ENCODE measurements at places on chromosomes 2 and 18.

- DNase-seq: no peak
Measured at GRCh38 chr2:36389091-36389564, 33.5 kb downstream of the CRIM1 start.

GRCh38 chr2:144456680-144457079, 63.2 kb downstream of the ZEB2 start:
- DNase-seq: no peak

- no peak for DNase-seq
Measured at GRCh38 chr2:8193146-8193545, 488.7 kb upstream of the ID2 start.

DNA sequence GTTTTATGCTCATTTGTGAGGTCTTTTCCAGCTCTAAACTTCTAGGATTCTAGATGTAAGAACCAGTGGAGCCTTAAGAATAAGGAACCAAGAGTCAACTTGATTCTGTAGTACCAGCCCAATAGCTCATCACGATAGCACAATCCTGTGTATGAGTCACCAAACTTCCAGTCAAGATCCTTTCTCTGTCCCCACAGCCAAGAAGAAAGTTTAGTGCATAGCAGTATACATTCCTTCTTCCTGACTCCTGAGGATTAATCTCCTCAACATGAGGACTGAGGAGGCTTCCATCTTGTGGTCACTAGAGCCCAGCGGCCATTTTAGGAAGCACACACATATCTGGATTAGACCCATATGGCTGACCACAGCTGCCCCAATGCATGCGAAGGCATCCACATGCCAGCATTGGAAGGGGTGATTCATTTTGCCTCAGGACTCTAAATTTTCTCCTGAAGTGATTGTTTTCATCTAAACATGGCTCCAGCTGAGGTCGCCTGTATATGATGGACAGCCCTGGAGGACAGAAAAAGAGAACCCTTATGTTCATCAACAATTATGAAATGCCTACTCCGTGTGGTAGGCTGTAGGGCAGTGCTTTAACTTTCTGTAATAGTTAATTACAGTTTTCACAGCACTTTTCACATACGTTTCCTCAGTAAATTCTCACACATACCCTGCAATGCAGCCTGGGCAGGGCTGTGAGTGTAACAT, 53.5 kb downstream of the RASGRP3 start:
- DNase-seq: no peak

- no peak for DNase-seq
Measured at GRCh38 chr2:108612153-108612513, 77.9 kb downstream of the LIMS1 start.

- DNase-seq: no peak
Measured at GRCh38 chr2:188978291-188979081, 4.3 kb downstream of the COL3A1 start.

DNA sequence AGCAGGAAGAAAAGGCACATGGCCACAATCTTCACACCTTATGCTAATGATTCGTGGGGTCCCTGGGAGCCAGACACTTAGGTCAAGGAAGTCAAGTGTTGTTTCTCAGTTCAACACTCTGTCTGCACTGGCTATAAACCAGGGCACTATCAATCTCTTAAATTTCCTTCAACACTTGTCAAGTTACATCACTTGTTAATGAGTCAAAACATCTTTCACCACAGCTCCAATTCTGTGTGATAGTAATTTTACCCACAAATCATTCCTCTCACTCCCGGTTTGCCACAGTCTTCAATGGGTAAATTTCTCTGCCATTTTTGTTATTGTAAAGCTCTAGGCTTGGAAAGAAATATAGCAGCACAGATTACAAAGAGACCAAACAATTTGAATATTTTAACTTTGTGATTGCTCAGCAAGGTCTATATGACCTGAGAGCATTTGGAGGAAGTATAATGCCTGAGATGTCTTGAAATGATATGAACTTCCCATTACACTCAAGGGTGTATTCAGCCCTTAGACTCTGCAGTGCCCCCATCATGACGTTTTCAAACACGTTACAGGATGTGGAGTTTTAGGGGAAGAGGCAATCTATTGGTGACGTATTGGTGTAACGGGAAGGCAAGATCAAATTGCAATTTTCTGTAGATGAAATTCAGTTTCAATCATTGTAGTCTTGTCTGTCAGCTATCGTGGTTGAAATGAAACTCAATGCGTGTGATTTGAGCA, 78.7 kb downstream of the ICOS start:
- DNase-seq: no peak

DNA sequence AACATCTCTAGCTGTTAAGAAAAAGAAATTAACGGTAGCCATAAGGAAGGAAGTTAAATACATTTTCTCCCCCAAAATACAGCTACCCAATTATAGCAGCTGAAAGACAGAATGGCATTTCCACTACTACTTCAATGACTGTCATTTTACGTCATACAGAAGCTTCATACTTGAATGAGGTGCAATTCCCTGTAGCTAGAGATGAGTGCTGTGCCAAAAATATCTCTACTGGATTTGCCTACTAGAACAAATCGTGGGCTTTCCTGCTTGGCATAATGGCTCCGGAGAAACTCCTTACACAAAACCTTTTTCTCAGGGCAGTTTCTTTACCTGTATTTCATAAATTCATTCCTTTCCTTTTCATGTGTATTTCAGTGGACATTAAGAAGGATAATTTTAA, 36.3 kb upstream of the NRXN1 start:
- no peak for DNase-seq

DNA sequence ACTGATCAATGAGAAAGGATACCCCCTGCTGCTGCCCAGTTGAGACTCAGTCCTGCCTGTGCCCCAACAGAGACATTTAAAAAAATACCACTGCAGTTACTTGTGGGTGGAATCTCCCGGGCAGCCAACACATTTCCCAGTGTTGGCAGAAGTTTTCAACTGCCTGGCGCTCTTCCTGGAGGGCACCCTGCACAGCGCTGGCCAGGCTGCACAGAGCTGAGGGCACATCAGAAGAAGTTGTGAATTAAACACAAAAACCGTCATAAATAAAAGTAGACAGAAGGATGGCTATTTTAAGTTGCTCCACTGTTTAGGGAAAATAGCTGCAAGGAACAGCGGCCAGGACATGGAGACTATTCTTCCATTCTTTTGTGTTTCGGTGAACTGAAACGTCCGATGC, 110.2 kb upstream of the THOC1 start:
- DNase-seq: no peak

DNA sequence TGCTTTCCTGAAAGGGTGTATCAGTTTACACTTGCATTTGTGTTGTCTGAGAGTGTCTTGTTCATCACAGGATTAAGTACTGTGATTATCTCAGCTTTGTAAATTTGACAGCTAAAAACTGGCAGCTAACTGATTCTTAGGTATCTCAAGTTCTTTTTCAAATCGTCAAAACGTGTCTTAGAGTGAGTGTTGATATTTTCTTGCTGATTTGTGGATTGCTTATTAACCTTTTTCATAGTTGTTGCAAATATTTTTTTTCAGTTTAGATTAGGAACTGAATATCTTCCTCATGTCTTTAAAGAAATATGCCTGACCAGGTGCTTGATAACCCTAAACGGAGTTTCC, 41.9 kb downstream of the LRRFIP1 start:
- DNase-seq: no peak

GRCh38 chr2:151918308-151918707, 90.1 kb upstream of the ARL5A start:
- DNase-seq: no peak

DNA sequence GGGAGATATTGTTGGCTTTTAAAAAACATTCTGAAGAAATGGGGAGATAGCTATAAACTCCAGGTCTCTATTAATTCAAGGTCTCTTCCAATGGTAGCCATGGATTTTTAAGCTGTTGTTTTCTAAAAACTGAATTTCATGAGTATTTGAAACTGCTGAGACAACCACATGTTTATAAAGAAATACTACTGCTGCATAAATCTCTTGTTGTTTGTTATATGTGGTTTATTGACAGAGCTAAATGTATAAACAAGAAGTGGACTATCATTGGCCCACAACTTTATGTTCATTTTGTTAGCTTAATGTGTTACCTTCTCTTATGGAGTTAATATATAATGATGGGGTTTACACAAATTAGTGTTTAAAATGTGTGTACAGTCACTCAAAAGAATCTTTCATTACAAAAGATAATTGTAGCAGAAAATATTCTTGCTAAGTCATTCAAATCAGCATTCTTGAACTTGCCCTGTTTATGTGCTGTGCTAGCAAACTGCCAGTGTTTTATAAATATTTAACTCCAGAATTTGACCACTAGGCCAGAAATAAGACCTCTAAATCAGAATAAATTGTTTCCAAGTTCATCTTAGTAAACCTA, 242.1 kb downstream of the TMX3 start:
- no peak for DNase-seq

GRCh38 chr18:24089515-24090337, 49.1 kb upstream of the CABYR start:
- DNase-seq: no peak

DNA sequence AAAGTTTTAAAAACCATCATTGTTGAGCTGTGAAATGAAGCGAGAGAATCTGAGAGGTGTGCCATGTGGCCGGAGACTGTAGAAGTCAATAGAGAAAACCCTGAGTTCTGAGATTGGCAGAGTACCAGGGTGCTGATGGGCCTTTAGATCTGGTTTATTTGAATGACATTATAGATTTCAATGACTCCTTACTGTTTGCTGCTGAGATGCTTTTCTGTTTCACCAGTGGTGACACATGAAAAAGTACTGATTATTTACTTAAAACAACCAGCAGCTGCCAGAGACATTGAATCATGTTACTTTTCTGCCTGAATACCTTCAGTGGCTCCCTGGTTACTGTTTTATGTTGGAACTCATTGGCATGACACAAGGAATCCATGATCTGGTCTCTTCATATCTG, 602.7 kb upstream of the ZNF804A start:
- DNase-seq: no peak

GRCh38 chr18:75977081-75977480, 518.0 kb downstream of the ZNF516 start:
- no peak for DNase-seq

DNA sequence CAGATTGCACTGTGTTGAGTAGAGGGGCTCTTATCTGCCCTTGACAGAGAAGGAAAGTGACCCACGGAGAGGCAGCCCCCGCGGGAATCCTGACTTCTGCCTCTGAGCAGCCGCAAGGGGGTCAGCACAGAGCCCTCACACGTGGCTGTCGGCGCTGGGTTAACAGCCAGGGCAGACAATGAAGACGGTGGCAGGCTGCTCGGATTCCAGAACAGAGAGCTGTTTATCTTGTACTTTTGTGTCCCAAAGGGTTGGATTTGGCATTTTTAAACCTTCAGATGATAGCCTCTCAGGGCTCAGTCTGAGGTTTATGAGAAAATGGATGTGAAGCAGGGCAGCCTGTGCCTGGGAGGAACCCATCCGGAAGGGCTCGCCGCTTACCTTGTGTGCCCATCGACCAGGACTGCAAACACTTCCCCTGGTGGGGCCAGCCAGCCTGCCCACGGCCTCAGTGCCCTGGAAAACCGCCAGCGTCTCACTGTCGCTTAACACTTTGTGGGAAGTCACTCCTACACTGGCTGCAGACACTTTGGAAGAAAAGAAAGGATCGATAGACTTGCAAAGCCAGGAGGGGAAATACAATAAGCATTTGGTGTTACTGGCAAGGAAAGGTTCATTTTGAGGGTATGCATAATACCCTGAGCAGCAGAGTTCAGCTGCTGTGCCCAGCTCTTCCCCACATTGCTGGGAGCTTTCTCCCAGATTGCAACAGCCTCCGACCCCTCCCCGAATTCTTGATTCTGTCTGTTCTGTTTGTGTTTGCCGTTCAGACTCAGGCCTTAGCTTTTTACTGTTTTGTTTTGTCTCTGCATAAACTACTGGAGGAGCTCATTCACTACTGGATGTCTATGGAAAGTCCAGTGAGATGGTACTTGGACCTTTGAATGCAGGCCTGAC, 325.3 kb upstream of the MYT1L start:
- no peak for DNase-seq

DNA sequence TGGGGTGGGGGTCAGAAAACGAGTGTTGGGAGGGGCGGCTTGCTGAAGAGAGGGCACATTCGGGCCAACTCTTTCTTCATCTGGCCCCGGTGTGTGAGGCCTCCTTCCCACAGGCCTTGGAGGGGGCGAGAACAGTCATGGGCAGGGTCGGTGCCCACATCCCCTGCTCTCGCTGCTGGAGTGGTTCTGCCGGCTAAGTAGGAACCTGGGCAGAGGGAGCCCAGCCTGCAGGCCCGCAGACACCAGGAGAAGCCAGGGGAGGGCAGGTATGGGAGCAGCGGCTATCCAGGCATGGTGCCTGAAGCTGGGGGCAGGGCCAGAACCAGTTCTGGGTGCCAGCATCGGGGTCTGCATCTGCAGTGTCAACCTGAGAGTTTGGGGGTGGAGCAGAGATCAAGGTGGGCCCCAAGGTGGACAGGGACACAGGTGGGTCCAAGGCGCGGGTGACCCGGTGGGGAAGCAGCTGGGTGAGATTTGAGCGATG, 46.6 kb upstream of the HPCAL1 start:
- DNase-seq: no peak

DNA sequence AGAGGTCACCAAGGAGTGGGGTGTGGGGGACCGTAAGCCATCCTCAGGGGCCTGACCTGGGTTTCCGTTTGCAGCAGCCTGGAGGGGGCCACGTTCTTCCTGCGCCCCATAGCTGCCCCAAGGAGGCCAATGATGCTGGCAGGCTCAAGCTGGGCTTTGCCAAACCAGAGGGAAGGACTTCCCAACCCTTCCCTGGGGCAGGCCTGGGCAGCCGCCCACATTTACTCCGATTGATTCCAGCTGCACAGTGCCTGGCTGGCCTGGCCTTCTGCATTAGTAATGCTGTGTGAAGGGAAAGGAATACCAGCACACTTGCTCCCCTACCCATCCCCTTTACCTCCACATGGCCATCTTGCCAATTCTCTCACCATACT, 360.6 kb upstream of the SLC14A2 start:
- no peak for DNase-seq

GRCh38 chr2:54957321-54957999, 92.8 kb downstream of the RTN4 start:
- no peak for DNase-seq

DNA sequence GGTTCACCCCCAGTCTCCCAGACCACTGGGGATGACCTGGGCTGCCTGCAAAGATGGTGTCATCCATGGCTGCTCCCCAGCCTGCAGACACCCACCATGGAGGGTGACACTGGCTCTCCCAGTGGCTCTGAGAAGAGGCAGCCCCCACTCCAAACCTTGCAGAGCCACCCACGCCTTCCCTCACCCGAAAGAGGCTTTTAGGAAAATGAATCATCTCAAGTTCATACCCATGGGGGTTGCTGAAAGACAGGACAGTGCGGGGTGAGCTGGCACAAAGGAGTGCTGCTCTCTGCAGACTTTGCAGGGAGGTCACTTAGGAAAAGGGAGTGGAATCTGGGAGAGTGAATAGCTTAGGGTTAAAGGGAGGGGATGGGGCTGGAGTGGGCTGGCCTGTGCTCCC, 36.4 kb downstream of the MPHOSPH10 start:
- DNase-seq: no peak

Measured in activated B cell treated with CpG ODN at 0.5 μM for 24 hours (primary cell).